ENCODE measurements at places on chromosomes 16 and 17.

- peak; percentile 77 for DNase-seq
Measured at GRCh38 chr16:62298600-62298999, 262.4 kb upstream of the CDH8 start.

- DNase-seq, result no peak
Measured at GRCh38 chr17:55140809-55141208, 124.0 kb upstream of the HLF start.

- DNase-seq, result no peak
Measured at GRCh38 chr17:63153488-63153887, 187.5 kb downstream of the TANC2 start.

GRCh38 chr17:72311004-72311403 is 190.2 kb downstream of the SOX9 start:
- no peak for DNase-seq
